ENCODE measurements at places on chromosomes 12 and 14. TPM values are rescaled to one million over a fixed set of nuclear protein-coding genes. Genes with fewer than 3 reads are reported as not detected.

WSCD2 gene
- 0.40 TPM for total RNA-seq

PLXNC1 gene
- total RNA-seq: 4.4 TPM

PSMD9 gene
- 31.2 TPM for total RNA-seq

APEX1 gene
- total RNA-seq: 66.0 TPM

GPHN gene
- 27.7 TPM for total RNA-seq

MYH6 gene
- total RNA-seq: 170 TPM

RTL1 gene
- total RNA-seq: not detected

DNAH10 gene
- 0.73 TPM for total RNA-seq

TAS2R7 gene
- total RNA-seq: not detected

SYNDIG1L gene
- not detected for total RNA-seq

TIMM9 gene
- total RNA-seq: 26.6 TPM

DNA sequence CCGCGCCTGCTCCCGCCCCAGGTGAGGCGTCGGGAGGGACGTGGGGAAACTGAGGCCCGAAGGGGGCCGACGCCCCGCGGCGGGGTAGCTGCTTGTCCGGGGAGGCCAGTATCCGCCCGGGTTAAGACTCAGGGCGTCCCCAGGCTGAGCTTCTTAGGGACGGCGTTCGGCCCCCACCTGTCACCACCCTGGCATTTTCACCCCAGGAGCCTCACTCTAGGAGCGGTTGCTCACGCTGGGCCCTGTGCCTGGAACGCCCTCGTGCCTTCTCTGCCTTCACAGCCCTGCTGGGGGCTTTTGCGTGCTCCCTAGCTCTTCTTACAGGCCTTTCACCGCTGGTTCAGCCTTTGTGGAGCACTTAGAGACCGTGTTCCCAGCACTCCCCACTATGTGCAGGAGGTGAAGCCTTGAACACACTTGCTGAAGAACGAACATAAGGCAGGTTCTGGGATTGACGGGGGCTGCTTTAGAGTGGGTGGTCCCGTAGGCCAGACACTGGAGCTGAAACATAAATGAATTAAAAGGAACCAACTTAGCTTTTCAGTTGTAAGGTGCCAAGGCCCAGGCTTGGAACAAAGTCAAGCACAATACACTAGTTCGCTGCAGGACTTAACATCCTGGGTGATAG is 601 bp downstream of the ZNF839 start:
- DNase-seq: no peak

GRCh38 chr12:93654421-93654820 is 22.8 kb upstream of the CRADD start:
- DNase-seq: no peak

- no peak for DNase-seq
Measured at GRCh38 chr12:23204933-23205778, 580.2 kb downstream of the ETNK1 start.

DNA sequence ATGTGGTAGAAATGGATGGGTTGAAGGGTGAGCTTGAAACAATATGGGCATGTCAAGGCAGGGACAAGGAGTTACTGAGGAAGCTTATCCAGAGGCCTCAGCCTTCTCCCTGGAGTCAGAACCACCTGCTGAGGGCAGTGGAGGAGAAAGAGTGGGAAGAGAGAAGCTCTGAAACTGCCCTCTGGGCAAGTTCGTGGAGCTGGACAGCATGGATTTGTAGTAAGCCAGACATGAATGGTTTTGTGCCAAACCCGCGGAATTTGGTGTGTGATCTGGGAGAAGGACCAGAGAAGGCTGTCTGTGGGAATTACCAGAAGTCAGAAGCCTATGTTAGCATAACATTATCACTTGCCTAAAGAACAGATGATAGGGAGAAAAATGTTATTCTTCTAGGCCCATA is 164.8 kb downstream of the SLC41A2 start:
- no peak for DNase-seq

- no peak for DNase-seq
Measured at GRCh38 chr14:96861568-96862310, 64.6 kb downstream of the VRK1 start.

DNA sequence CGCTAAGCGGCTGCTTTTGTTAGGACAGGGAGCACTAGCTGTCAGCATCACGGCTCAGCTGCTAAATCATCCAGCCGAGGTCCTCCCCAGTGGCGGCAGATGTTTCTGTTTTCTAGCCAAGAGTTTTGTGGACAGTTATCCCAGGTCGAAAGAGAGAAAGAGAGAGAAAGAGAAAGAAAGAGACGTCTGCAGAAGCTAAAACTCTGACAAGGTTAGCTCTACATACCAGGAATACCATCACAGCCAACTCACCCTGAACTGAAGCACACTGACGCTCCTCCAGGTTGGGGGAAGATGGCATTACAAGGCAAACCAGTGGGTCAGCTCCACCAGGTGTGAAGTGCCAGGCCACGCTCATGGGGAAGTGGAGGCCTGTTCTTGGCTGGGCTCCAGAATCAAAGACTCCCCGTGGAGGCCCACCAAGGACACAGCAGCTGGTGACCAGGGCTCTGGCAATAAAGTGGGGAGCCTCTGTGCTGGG is 64.9 kb upstream of the DICER1 start:
- no peak for DNase-seq

- peak; percentile 94 for DNase-seq
Measured at GRCh38 chr12:114684098-114684869, at the start of gene TBX3. Gene TBX3, minus strand, starts transcription at chr12:114684175. Its CDS starts 975 bp downstream, at chr12:114683200.

GRCh38 chr14:38469156-38469555 is 213.3 kb upstream of the CLEC14A start:
- no peak for DNase-seq

DNA sequence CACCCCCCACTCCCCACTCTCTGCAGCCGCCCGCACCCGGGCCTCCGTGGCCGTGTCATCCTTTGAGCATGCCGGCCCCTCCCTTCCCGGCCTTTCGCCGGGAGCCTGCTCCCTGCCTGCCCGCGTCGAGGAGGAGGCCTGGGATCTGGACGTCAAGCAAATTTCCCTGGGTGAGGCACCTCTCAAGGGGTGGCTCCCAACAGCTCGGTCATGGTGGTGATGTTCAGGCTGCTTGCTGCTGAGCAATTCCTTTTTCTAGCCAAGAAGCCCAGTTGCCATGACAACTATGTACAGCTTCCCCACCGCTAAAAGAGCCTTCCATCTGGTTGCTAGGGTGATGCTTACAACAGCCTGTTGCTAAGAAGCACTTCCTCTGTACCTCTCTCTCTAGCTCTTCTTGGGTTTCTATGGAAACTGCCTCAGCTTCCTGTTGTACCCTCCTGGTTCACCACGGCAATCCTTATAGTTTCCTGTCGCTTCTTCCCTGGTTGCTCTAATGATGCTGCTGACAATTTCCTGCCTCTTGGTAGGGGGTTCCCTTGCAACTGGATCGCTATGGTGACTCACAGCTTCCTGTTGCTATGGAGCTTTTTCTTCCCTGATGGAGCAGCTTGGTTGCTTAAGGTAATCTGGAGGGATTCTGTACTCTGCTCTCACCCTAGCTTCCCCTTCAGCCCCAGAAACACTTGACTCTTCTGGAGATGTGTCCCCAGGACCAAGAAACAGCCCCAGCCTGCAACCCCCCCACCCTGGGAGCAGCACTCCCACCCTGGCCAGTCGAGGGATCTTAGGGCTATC is 11.0 kb downstream of the ZNF219 start:
- peak; percentile 76 for DNase-seq

DNA sequence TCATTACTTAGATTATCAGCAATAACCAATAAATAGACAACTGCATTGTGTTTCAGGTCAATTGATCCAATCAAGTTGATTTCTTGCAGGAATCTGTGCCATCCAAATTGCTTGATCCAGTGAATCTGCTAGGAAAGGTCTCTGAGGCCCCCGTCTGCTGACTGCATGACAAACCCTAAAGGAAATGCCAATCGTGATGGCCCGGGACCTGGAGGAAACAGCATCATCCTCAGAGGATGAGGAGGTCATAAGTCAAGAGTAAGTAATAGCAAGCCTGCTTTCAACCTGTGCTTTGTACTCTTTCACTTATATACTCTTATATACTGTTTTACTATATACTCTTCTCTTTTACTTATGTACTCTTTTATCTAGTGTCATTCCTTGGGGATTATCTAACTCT is 1.9 kb downstream of the TTLL5 start:
- no peak for DNase-seq

GRCh38 chr14:74514471-74514941 is 20.9 kb downstream of the ISCA2 start:
- peak; percentile 75 for DNase-seq

DNA sequence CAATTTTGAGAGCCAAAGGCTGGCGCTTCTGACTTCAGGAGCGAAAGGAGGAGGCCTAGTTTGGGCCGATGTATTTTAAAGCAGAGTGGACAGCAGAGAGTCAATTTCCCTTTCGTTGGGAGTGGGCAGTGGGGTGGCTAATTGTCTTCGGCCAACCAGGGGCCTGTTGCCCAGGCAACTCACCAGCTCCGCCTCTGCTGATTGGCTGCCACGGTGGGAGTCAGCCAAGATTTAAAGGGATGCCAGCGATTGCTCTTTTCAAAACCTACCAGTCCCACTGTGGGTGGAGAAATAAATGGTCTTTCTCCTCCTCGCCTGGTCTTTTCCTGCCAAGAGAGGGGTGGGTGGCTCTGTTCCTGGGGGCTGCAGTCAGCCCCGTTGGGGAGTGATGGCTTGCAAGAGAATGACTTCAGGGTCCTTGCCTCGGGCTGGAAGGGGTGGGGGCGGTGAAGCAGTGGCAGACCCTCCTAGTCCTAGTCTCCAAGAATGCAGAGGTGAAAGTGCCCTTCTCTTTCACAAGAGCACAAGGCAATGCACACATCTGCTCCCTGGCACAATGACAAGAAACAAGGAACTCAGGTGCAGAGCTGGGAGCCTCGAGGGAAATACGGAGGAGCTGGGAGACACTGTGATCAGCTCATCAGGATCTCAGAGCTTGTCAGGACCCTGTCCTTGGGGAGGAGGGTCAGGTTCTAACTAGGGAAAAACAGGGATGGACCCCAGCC is 37.7 kb downstream of the RASAL1 start:
- no peak for DNase-seq

GRCh38 chr14:102277874-102278630 is 26.9 kb downstream of the MOK start:
- DNase-seq: peak; percentile 26

DNA sequence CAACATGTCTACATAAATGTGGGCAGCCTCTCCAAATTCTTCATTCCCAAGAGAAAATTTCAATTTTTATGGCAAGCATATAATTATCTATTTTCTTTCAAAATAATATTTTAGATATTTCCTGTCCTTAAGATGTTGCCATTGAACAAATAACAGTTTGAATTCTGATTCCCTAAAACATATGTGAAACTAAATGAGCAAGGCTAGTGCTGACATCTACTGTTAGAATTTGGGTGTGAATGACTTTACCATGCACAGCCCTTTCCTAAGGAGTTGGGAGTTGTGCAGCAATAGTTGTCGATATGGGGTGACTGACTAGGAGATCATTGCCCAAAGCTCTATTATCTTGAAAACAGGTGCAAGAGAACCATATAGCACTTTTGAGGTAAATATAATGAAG is 108.2 kb upstream of the SLC38A4 start:
- DNase-seq: no peak

DNA sequence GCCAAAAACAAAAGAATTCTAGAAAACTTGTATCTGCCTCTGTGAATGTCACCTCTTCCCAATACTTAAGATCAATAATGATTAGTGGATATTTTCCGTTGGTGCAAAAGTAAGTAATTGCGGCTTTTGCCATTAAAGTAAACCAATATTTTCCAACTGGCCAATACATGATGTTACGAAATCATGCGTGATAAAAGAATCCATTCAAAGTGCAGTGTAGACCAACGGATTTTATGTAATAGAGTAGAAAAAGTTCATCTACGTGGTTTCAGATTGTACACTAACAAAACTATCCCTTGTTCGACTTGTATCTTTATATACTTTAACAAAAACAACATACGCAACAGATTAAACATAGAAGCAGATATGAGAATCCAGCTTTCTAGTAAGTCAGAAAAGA is 626 bp upstream of the ZNF268 start:
- no peak for DNase-seq

- DNase-seq: no peak
Measured at GRCh38 chr14:30596935-30597334, 25.2 kb upstream of the SCFD1 start.

- no peak for DNase-seq
Measured at GRCh38 chr12:47397664-47398281, 308.1 kb downstream of the RPAP3 start.

DNA sequence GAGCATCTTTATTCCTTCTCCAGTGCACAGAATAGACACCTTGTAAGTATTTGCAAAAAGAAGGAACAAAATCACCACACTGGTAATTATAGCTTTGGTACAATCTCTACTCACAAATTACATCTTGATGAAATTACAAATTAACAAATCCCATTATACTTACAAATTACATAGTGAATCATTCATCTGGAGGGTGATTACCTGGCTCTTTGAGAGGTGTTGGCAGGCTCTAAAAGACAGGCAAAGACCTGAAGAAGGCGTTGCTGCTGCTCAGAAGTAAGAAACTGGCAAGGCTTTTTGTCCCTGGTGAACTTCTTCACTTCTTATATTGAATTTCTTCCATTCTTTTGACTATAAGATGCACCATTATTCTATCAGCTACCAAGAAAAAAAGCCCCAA is 21.7 kb upstream of the LMNTD1 start:
- DNase-seq: no peak

DNA sequence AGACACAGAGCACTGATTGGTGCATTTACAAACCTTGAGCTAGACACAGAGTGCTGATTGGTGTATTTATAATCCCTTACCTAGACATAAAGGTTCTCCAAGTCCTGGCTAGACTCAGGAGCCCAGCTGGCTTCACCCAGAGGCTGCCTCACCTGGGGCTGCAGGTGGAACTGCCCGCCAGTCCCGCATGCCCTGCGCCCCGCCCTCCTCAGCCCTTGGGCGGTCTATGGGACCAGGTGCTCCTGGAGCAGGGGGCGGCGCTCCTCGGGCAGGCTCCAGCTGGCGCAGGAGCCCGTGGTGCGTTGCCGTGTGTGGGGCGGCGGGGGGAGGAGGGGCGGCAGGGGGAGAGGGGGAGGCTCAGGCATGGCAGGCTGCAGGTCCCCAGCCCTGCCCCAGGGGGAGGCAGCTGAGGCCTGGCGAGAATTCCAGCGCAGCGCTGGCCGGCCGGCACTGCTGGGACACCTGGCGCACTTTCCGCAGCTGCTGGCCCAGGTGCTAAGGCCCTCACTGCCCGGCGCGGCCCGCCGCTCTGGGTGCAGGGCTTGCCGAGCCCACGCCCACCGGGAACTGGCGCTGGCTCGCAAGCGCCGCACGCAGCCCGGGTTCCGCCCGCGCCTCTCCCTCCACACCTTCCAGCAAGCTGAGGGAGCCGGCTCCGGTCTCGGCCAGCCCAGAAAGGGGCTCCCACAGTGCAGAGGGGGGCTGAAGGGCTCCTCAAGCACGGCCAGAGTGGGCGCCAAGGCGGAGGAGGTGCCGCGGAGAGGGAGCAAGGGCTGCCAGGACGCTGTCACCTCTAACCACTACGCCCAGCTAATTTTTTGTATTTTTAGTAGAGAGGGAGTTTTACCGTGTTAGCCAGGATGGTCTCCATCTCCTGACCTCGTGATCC is 3.1 kb upstream of the SLCO1B3 start:
- no peak for DNase-seq

- no peak for DNase-seq
Measured at GRCh38 chr14:93643127-93643526, 145.2 kb downstream of the PRIMA1 start.

GRCh38 chr12:47767216-47767724 is 5.8 kb upstream of the SLC48A1 start:
- DNase-seq: no peak

All from cardiac septum (tissue), 1 donor.